Right cardiac atrium (tissue), 5 donors: ENCODE measurements at places on chromosomes 7 and 10. TPM values are rescaled to one million over a fixed set of nuclear protein-coding genes. Genes with fewer than 3 reads are reported as not detected.

Gene TNRC18
- 46.6 TPM for total RNA-seq

Gene MUC3A
- 0.18 TPM for total RNA-seq

Gene MCM10
- total RNA-seq, result 0.23 TPM

Gene MAT1A
- total RNA-seq, result 0.20 TPM

Gene SPDYE2
- not detected for total RNA-seq

- DNase-seq, result no peak
These were observed 52.6 kb downstream of the ICA1 start for GRCh38 chr7:8209353-8209752.
